Stimulated activated CD8-positive, alpha-beta memory T cell treated with anti-CD3 and anti-CD28 coated beads, Interleukin-15, amount 100 ng/mL, for 48 hours (primary cell): ENCODE measurements at places on chromosomes 3 and 15.

DNA sequence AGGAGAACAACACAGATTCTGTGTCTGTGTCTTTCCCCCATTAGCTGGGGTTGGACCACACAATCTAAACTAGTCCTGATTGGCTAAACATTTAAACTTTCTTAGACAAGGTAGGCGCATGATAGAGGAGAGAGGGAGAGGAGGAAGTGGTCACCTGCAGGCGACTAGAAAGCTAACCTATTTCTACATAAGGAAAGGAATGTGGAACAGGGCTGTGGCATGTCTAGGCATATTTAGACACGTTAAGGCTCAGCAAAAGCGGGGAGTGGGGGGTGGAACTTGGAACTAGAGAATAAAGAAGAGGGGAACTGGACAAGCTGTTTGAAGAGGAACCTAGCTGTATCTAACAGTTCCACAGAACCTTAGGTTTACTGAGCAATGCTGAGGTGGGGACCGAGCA, 12.8 kb downstream of the LRRC28 start:
- DNase-seq = no peak

GRCh38 chr3:99836681-99837080, 19.0 kb downstream of the CMSS1 start:
- DNase-seq = no peak

GRCh38 chr3:83807511-83807910, 1151.3 kb upstream of the CADM2 start:
- DNase-seq = no peak

- no peak for DNase-seq
These were observed 302.8 kb upstream of the GOLIM4 start for GRCh38 chr3:168398371-168399025.

DNA sequence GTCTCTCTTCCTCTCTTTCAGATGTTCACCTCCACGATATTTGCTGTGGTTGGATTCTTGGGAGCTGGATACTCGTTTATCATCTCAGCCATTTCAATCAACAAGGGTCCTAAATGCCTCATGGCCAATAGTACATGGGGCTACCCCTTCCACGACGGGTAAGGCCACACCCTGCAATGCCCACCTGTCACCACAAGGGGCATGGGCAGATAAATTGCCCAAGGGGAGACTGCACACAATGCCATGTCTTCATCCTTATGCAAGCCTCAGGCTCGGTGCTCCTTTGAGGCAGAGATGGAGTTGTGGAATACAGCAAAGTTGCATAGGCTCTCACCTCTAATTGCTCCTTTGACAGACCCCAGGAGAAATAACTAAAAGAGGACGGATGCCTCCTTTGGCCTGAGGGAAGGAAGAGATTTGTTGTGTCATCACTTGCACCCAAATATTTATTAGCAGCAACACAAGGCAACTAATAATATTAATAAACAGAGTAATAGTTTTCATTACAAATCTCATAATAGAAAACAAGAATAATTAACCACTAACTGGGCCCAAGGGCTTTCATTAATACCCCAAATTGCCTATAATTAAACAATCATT, 13.2 kb downstream of the TM4SF4 start:
- DNase-seq = peak; percentile 27

- no peak for DNase-seq
These were observed 188.7 kb upstream of the EIF1B start for GRCh38 chr3:40120806-40121205.

GRCh38 chr15:85578941-85579701, 198.7 kb downstream of the AKAP13 start:
- no peak for DNase-seq

- no peak for DNase-seq
These were observed 883 bp downstream of the MAGEF1 start for GRCh38 chr3:184710870-184711492.

- no peak for DNase-seq
These were observed 399.7 kb upstream of the MCTP2 start for GRCh38 chr15:93831641-93832040.
